ENCODE measurements at places on chromosomes 6 and 20.

GRCh38 chr6:155485756-155486155, 30.1 kb upstream of the NOX3 start:
- DNase-seq = no peak

- no peak for DNase-seq
Observed at GRCh38 chr20:10576411-10577090, 97.2 kb downstream of the JAG1 start.

DNA sequence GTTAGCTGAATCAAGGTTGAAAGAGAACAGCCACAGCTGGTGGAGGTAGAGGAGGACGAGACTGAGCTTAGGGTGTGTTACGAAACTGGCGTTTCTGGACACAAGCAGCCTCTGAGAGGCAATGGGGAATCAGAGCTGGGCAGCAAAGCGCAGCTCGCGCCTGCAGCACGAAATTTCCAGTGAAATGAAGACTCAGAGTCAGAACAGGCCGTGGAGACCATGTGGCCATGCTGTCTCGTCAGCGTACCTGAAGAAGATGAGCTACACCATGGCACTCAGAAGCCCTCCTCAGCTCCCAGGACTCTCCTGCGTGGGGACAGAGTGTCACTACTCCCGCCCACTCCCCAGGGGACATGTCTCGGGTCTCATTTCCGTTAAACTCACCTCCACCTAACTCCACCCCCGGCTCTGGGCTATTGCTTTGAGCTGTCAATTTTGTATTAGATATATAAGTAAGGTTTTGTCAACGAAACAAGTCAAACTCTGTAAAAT, 256.9 kb downstream of the ERMARD start:
- no peak for DNase-seq

DNA sequence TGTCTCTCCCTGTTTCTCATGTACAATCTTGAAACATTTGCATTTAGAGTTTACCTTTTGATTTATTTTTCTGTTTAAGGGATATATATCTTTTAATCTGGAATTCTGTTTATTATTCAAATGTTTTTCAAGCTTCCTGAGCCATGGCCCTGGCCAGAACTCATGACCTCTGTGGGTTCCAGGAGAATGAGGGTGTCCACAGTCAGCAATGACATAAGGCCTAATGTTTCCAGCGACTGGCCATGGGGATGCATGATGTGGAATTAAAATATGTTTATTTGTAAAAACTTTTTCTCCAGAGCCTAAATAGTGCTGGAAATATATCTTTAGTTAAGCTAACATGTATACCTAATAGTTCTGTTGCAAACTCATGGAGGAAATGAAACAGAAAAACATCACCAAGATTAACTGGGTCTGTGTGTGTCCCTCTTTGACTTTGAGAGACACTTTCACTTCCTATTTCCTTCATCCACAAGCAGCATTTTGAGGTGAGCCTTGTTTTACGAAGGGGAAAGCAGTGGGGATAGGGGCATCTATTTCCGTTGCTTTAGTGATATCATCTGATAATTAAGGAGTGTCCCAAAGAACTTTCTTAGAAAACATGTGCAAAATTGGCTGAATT, 87.6 kb downstream of the SMOC2 start:
- no peak for DNase-seq

GRCh38 chr6:31899215-31899614, 1.7 kb upstream of the EHMT2 start:
- no peak for DNase-seq

GRCh38 chr6:124812067-124812466, 150.2 kb upstream of the RNF217 start:
- DNase-seq = no peak

DNA sequence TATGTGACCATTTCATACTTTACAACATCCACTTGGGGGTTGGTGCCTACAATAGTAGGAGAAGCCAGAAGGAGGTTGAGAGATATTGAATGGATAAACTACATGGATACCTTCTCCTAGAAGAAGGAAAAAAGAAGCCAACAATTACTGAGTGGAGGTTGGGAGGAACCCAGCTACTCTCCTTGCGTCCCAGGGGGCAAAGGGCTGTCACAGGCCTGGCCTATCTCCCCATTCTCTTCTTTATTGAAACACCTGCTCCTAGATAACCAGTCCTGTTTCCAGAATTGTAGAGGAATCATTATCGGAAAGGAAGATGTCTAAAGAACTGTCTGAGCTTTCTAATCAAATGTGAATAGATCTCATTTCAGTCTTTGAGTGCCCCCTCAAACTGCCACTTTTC, 115.1 kb downstream of the MAP7 start:
- no peak for DNase-seq

DNA sequence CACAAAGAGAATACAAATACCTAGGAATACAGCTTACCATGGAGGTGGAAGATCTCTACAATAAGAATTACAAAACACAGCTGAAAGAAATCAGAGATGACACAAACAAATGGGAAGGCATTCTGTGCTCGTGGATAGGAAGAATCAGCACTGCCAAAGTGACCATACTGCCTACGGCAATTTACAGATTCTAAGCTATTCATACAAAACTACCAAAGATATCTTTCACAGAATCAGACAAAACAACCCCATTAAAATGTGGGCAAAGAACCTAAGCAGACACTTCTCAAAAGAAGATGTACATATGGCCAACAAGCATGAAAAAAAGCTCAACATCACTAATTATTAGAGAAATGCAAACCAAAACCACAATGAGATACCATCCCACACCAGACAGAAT, 133.2 kb upstream of the SSTR4 start:
- no peak for DNase-seq

- DNase-seq = no peak
Observed at GRCh38 chr6:138957903-138958302, 30.1 kb downstream of the REPS1 start.

GRCh38 chr6:160791981-160792418, 90.0 kb downstream of the PLG start:
- DNase-seq = peak; percentile 37

- no peak for DNase-seq
Observed at GRCh38 chr6:106281661-106282060, 43.9 kb downstream of the ATG5 start.

GRCh38 chr6:131960371-131961133, 9.4 kb upstream of the CCN2 start:
- no peak for DNase-seq

- DNase-seq = no peak
Observed at GRCh38 chr6:142322066-142322465, 20.3 kb downstream of the ADGRG6 start.

- DNase-seq = no peak
Observed at GRCh38 chr6:1713016-1713600, 103.4 kb downstream of the FOXC1 start.

DNA sequence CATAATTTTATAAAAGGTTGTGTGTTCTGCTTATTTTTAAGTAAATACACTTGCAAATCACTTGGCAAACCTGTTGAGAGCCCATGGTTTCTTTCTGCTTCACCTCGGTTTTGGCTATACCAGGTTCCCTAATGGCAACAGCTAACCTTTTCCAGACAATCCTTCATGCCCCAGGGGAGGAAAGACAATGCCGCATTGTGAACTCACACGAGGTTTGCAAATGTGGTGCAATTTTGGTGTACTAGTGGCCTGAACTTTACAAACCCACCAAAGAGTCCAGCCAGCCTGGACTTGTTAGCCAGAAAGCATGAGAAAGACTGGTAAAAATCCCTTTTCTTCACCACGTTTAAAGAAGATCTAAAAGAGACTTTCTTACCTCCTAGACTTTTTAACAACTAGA, 84.8 kb upstream of the SOX4 start:
- DNase-seq = no peak

DNA sequence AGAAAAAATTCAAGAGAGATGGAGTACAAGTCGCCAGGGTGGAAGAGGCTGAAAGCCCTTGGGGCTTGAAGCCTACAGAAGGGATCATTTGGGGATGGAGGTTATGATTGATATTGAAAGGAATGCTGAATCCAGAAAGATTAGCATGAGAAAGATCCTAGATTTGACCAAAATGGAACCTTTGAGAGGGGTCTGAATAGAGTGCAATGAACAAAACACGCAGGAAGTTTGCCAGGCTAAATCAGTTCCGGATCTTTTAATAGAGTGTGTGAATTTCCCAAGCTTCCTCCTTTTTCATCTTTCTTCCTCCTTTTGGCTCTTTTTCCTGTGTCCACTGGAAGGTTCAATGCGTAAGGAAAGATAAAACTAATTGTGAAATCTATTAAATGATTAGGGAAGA, 15.3 kb downstream of the IPCEF1 start:
- DNase-seq = no peak

GRCh38 chr20:46206992-46207549, 89.0 kb downstream of the CD40 start:
- no peak for DNase-seq

- DNase-seq = peak; percentile 24
Observed at GRCh38 chr6:47701363-47701762, 3.0 kb downstream of the ADGRF4 start.

Data from GM06990 (cell line).